B cell (primary cell): ENCODE measurements at places on chromosomes 3 and 15.
A peak's percentile ranks its signal among the peaks of the same experiment; 100 is the strongest.

DNA sequence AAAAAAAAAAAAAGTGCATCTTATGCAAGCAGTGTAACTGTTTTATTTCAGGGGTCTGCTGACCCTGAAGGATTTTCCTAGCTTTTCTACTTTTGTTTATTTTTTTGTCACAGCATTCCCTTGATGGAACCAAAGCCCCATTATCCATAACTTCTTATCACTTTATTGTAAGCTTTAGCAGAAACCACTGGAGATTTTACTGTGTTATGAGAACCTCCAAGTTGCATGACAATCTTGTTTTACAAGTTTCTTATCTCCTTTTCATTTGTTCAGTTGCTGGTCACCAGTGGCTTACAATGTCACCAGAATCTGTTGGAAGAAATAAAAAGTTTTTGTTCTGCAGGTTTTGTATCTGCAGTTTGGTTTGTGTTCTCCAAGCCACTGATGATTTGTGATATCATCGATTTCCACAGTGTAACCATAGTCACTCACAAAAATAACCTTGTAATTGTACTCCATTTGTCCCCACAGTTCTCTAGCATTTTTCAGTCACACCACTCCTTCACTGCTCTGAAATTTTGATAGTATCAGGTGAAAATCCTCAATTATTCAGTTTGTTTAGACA is 660.0 kb downstream of the RBMS3 start:
- DNase-seq: no peak

- no peak for DNase-seq
These were observed 456.5 kb downstream of the IL5RA start for GRCh38 chr3:2653706-2654105.

DNA sequence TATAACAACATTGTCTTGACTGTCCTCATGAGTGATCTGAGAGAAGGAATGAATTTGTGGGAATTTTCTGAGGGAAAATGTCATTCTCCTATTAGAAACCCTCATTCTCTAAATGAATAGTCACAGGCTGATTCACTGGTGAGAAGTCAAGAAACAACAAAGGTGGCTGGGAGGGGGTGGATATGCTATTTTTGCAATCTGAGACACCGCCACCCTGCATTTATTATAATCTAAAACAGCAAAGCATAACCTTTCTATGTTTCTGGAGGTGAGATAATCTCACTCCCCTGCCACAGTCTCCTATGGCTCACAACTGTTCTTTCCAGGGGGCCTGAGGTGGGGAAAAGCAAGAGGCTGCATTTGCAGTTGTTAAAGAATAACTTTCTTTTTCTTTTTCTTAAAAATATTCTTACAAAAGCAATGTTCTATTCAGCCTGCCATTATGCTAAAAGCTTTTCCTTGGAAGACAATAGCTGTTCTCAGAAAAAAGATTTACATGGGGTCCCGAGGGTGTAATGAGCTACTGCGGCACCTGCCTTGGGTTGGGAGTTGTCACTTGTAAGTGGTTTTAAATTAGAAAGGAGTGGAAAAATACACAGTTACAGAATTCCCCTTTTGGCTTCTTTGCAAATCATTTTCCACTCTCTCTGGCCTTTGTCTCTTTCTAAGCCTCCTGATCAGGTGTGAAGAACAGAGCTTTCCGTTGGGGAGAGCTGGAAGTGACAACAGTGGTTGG is 220.9 kb downstream of the AGBL1 start:
- DNase-seq: no peak

DNA sequence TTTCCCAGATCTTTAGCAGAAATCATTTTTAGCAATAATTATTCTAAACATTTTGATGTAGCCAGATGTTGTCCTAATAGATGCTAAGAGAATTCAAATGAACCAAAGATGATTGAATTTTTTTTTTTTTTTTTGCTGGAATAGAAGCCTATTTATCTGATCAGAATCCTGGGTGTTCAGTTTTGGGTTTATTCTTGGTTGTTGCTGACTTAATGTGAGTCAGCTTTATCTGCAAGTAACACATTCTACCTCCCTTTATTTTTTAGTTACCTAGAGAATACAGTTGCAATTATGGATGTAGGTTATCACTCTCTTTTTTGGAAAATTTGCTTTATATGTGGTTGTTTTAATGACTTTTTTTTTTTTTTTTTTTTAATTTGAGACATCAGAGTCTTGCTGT is 6.4 kb downstream of the CEP97 start:
- no peak for DNase-seq

DNA sequence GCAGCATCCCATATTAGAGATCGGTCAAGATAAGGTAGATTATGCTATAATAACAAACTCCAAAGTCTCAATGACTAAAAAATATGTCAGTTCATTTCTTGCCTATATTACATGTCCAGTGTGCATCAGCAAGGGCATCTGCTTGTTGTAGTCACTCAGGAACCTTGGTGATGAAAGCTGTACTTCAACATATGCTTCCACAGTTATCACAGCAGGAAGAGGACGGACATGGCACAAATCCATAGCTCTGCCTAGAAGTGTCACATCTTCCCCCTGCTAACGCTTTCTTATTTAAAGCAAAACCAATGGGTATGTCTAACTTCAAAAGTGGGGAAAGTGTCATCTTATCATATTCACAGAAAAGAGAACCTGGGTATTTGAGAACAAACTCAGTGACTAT is 20.0 kb upstream of the PIAS1 start:
- DNase-seq: no peak

DNA sequence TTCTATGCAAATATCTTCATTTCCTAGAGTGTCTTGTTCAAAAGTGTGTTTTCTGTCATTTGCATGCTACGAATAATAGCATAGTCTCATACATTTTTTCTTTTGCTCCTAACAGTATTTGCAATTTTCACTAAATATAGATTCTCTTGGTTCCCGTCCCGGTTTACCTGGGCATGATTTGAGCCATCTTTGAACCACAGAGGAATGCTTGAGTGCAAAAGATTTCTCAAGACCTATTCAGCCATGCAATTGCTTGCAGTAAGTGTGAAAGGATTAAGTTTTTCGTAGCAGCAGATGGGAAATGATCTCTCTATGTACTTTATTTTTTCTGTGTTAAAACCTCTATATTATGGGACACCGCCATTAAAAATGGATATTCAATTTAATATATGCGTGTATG is 733.0 kb downstream of the ZPLD1 start:
- DNase-seq: no peak

GRCh38 chr15:37199545-37199944 is 99.2 kb upstream of the MEIS2 start:
- DNase-seq: no peak

- DNase-seq: no peak
These were observed 483.9 kb downstream of the RBMS3 start for GRCh38 chr3:29764603-29765254.

DNA sequence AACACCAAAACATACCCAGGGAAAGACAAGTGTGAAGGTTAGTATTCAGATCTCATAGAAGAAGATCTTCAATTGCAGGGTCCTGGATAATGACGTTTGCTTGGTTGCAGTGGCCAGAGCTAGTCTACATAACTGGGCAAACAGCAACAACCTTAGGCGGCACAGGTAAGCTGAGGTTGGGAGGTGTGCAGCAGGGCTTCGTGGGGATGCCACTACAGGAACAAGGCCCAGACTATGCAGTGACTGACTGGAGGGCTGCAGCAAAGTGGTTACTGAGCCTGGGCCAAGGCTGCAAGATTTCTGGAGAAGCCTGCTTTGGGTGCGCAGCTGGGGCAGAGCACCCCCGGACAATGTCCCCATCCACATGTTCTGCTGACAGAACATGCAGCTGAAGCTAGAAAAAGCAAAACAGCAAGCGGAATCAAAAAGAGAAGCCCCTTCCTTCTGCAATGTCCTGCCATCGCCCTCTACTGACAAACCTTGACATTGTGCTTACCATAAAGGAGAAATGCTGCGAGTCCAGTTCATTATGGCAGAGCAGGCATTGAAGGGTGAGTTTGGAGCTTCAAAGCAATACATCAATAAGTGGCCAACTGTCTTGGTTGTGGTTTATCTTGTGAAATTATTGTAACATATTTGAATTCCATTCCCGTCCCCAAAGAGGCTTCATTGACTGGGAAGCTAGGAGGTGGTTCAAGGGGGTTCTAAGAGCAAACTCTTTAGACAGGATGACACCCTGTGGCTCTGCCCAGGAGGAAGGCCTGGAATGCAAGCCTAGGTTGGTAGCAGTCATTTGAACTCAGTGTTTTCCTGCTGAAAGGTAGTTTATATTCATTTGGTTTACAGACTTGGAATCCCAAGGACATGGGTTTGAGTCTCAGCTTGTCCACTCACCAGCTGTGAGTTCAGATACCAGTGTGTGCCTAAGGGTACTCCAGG is 217.0 kb downstream of the PDCD6IP start:
- no peak for DNase-seq

DNA sequence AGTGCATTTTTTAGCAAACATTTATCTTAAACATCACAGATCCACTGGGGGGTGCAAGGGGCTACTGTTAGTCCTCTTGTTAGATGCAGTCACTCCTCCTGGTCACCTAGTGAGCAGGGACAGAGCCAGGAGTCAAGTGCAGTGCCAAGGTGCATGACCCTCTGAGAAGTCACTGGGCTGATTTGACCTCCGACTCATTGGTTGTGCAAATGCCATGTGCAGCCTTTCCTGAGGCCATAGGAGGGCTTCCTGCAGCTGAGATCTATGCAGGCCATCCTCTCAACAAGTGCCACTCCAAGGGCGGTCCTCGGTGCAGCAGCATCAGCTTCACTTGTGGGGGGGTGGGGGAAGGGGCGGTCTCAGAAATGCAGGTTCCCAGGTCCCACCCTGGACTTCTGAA is 60.2 kb downstream of the GPD1L start:
- no peak for DNase-seq

- no peak for DNase-seq
These were observed 595 bp downstream of the PDCD7 start for GRCh38 chr15:65132878-65133547.

DNA sequence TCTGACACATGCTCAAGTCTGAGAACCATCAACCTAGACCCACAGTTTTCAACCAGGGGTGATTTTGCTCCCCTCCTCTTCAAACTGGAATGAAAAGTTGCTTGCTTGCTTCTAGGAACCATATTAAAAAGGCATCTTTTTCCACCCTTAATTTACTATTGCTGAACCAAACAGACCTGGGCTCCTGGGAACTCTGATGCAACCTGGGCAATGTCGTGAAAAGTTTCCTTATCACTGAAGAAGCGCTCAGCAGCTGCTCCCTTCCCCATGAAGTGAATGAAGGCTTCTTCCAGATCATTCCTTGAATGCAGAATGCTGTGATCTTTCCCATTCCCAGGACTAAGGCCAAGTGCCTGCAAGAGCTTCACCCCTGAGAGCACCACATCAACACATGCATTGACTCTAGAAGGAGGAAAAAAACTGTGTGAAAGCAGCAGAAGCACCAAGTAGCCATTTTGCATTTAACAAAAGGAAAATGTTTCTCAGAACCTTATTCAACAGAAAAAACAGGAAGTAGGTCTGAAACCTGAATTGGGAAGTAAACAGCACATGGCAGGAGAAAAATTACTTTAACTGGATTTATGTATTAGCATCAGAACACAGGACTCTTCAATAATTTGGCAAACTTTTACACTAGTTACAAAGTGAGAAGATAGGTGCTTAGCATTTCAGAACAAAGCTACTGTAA is 8.7 kb downstream of the ADPGK start:
- DNase-seq: peak; percentile 54

GRCh38 chr3:172519740-172520139 is 3.5 kb downstream of the TNFSF10 start:
- DNase-seq: no peak

DNA sequence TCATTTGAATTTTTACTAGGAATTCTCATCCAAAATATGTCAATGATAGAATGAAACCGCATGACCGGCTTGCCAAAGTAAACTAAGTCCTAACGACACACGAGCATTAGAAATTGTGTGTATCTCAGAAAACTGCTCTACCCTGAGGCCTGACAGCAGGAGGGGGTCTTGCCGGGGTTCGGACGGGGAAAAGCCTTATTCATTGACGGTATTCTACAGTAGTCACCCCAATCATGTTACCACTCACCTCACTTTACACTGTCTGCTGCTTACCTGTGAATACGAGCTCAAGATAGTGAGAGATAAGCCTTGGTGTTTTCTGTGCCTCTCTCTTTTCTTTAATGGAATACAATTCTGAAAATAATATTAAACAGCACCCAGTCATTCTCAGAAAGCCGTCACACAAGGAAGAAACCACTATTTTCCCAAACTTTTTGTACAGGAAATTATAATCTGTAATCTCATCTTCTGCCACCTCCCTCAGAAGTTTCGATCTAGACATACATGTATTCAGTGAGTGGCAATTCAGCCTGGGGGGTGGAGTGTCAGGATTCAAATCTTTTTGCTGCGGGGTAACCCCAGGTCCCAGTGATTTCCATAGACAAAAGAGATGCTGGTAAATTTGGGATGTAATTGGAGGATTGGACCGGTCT is 492 bp upstream of the FAM43A start:
- DNase-seq: no peak

GRCh38 chr15:66625974-66626373 is 60.2 kb upstream of the LCTL start:
- no peak for DNase-seq

GRCh38 chr15:51355096-51355495 is 13.6 kb downstream of the GLDN start:
- DNase-seq: no peak

DNA sequence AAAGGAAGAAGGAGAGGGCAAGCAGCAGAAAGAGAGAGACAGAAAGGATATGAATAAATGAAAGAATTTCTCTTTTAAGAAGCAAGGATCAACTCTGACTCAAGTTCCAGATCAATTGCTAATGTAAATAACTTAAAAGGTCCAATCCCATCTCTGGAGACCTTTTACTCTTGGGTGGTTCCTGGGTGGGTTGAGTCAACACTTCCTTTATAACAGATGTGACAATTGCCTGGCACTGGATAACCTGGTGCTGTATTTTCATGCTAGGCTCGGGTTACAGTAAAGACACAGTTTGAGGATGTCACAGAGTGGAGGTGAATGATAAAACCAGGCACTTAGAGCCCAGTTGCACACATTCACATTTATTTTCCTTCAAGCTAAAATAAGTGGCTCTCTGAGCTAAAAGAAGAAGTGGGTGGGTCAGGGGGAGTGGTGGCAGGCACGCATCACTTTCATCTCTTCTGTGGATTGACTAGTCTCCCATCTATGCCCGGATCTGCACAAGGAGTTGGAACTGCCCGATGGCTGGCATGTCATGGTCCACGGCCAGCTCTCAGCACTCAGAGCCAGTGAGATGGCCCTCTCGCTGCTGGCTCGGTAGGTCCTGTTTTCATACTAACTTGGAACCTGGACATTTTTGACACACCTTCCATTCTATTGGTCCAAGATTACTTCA is 465.8 kb downstream of the FOXP1 start:
- peak; percentile 47 for DNase-seq
